Iris pigment epithelial cell (primary cell): ENCODE measurements at places on chromosomes 4 and X.

GRCh38 chr4:182447767-182448280, 204.6 kb downstream of the TENM3 start:
- peak; percentile 31 for DNase-seq

DNA sequence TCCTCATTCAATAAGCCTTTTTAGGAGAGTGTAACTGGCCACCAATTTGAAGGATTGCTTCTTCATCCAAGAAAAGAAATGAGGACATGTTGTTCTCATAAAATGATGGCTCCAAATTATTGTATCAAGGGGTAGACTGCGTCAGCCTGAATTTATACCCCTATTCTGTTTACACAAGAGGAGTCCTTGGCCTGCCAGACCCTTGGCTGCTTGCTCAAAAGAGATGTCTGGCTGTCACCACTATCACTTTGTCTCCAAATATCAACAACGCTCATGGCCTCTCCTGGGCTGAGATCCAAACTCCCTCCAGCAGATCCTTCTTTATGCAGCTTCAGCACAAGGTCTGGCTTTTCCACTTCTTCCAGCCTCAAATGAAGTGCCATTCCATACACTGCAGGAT, 127.9 kb downstream of the OR13H1 start:
- no peak for DNase-seq

DNA sequence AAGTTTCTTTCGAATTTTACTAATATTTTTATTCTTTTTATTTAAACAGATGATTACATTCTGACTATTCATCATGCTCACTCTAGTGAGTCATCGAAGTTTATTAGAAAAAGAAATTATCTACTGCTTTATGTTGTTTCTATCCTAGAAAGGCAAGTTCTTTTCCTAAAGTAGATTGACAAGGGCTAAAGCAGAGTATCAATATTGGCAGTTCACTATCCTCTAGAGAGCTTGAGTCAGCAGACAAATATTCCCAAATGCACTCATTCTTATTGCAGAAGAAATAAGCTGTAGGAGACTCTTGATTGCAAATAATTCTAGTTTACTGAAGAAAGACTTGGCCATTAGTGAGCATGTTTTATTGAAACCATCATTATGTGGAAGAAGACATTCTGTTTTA, 911.8 kb downstream of the CENPC start:
- DNase-seq, result no peak

DNA sequence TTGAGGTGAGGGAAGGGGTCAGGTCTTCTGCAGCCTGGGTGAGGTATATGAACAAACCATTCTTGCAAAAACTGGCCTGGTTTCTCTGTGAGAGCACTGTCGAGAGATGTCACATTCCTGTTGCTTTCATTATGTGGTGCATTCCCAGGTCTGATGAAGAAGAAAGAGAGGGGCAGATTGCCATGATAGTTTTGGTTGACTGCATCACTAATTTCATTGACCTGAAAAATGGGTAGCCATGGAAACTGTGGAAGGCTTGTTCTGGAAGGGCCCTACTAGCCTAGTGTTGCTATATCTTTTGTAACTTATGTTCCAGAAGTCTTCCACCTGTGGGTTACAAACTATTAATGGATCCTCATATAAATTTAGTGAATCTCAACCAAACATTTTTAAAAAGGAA, 32.9 kb upstream of the CYBB start:
- DNase-seq, result no peak

- DNase-seq, result peak; percentile 31
These were observed 14.4 kb downstream of the MCUB start for GRCh38 chr4:109574443-109574850.
